Mesenteric fat pad (tissue), 1 donor: ENCODE measurements at places on chromosomes 4 and X. TPM values are rescaled to one million over a fixed set of nuclear protein-coding genes. Genes with fewer than 3 reads are reported as not detected.

The MAMLD1 gene
- total RNA-seq: 11.2 TPM

The ATP2B3 gene
- not detected for total RNA-seq

- no peak for DNase-seq
Measured at GRCh38 chrX:13223868-13224567, 95.8 kb downstream of the ATXN3L start.

DNA sequence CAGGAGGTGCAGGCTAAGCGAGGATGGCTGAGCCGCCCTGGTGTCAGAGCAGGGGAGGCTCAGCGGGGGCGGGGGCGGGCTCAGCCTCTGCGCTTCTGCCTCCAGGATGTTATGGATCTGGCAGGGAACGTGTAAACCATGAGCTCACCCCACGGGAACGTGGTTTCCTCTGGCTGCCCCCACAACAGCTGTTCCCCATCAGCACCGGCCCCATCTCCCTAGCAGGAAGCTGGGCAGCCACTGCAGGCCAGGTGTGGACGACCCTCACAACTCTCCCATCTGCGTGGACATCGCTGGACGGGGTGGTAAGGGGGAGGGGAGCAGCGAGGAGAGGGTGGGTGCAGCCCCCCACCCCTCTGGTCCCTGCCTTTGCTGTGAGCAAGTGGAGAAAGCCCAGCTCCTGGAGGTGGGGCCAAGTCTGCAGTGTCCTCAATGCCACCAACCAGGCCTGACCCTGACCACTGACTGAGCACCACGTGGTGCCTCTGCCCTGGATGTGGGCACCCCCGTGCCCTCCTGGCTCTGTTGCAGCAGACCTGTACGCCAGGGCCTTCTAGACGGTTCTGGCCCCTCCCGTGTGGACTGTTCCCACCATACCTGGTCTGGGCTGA, 28.1 kb upstream of the SPON2 start:
- no peak for DNase-seq
